ENCODE measurements at places on chromosomes 6 and 20.

- DNase-seq, result no peak
Measured at GRCh38 chr20:5511082-5511481, 194.3 kb upstream of the PROKR2 start.

GRCh38 chr6:140061110-140062042, 686.9 kb upstream of the CITED2 start:
- DNase-seq, result no peak

- no peak for DNase-seq
Measured at GRCh38 chr20:59560588-59561227, 43.6 kb upstream of the PHACTR3 start.

GRCh38 chr6:167529444-167530335, 204.8 kb downstream of the TTLL2 start:
- no peak for DNase-seq

Data from activated naive CD4-positive, alpha-beta T cell treated with anti-CD3 and anti-CD28 coated beads, Interleukin-2, amount 10 ng/mL, durations not matched to agents 7 days and 5 days (primary cell).